Activated naive CD4-positive, alpha-beta T cell treated with anti-CD3 and anti-CD28 coated beads for 36 hours (primary cell): ENCODE measurements at places on chromosomes 5 and 9. TPM values are rescaled to one million over a fixed set of nuclear protein-coding genes. Genes with fewer than 3 reads are reported as not detected.

DNA sequence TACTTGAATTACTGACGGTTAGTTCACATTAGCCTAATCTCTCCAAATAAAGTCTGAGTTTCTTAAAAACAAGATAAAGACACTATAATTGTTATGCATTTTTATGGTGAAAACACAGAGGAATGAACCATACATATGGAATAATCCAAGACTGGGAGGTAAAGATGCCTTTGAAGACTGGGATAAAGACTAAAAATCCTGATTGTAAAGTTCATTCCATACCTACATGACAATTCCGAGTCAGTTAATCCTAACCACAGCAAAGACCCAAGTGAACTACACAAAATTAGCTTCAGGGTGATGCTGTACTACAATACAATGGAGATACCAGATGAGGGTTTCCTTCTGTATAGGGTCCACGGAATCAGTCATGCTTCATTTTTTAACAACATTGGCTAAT lies 6.3 kb downstream of the AP3B1 start:
- no peak for DNase-seq

KIF20A gene
- total RNA-seq: 78.9 TPM

SLC31A1 gene
- 8.1 TPM for total RNA-seq

ASPN gene
- total RNA-seq: not detected

DNA sequence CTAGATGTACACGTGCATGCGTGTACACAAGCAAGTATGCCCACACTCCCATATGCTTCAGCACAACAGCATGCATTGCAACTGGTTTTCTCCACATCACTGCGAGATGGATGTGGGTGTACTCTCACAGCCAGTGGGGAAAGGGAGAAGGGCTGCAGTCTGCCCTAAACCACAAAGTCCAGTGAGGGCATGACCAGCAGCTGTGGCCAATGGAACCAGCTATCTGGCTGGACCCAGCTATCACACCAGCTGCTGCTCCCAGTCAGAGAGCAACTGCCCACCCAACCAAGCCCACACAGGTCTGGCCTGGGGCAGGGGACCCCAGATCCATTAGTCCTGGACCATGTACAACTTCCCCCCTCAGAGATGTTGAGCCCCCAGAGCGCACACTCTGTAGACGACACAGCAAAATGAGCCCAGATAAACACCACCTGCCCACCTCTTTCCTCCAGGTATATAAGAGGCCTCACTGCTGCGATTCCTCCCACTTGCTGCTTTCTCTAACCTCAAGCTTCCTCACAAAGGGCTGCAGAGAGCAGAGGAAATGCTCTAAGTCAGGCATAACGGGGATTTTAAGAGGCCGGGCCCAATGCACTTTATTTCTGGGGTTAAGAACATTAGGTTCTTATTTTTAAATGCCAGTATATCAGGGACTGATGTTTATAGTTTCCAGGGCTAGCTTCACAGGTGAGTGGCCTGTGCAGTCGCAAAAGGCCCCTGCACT lies 39.0 kb downstream of the SHB start:
- no peak for DNase-seq

DNA sequence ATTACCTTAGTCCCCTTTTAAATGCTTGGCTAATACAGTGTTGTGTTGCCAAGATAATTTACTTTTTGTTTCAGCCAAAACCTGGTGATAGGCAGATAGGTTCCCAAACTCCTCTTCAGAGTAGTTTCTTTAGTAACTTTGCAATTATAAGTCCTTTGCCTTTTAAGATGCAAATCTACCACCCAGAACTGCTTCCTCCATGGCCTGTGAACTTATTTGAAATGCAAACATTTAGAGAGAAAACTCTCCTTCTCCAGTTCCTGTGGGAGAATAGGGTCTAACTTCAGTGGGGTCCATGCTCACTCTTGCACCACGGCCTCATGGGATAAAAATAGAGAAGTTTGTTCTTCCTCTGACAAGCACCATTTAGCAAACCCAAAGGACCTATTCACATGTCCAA lies 1955.4 kb upstream of the CDH6 start:
- DNase-seq: no peak

DNA sequence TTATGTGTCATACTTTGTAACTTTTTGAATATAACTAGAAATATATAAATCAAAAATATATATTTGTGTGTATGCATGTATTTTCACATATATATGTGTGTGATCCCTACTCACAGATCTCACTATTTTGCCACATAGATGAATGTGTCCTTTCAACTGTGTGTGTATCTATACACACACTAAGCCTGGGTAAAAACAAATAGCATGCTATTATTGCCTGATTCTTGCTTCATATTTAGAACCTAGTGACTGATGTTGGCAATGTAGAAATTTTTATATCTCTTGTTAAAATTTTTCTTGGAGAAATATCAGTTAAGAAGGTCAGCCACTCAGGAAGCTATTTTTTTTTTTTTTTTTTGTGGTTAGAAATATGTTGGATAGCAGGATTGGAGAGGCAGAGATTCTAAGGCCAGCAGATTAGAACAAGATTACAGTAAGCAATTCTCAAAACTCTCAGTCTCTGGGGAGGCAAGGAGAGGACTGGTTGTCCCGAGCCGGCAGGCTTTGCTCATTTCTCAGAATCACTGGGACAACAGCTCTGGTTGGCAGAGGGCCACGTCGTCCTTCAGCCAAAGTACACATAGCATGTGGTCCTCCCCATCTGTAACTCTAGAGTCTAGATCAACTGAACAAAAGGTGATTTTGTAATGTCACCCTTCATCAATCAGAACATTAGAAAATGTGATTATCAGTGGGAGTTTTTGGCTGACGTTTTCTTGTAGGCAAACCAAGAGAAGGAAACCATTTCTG lies 19.7 kb downstream of the C6 start:
- DNase-seq: no peak
